ENCODE measurements at places on chromosomes 4 and X. TPM values are rescaled to one million over a fixed set of nuclear protein-coding genes. Genes with fewer than 3 reads are reported as not detected.
A peak's percentile ranks its signal among the peaks of the same experiment; 100 is the strongest.

Gene CRMP1
- not detected for polyA plus RNA-seq

Gene SH3TC1
- polyA plus RNA-seq = 3.7 TPM

Gene HS6ST2
- polyA plus RNA-seq = not detected

Gene NDST3
- polyA plus RNA-seq = not detected

Gene ADAM29
- not detected for polyA plus RNA-seq

Gene WWC2
- 0.77 TPM for polyA plus RNA-seq

Gene EPGN
- 1.6 TPM for polyA plus RNA-seq

Gene IL2
- polyA plus RNA-seq = not detected

Gene FAM9C
- not detected for polyA plus RNA-seq

DNA sequence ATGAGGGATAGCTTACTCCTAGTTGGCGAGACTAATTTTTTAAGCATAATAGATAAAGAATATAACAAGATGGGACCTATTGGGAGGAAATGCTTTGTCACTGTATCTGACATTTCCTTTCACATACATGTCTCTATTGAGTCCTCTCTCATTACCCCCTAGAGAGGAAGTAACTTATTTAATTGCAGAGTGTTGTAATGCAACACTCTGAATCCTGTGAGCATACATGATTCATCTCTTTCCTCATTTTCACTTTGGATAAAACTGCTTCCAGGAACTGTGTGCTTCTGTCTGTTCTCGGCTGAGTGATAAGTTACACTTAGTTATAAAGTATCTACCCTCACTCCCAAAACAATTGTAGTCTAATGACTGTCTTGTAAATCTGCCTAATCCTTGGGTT, 266.1 kb upstream of the ANXA10 start:
- no peak for DNase-seq

- DNase-seq = no peak
Measured at GRCh38 chr4:123573866-123574508, 177.4 kb downstream of the SPRY1 start.

GRCh38 chr4:146053891-146054290, 115.3 kb upstream of the ZNF827 start:
- no peak for DNase-seq

DNA sequence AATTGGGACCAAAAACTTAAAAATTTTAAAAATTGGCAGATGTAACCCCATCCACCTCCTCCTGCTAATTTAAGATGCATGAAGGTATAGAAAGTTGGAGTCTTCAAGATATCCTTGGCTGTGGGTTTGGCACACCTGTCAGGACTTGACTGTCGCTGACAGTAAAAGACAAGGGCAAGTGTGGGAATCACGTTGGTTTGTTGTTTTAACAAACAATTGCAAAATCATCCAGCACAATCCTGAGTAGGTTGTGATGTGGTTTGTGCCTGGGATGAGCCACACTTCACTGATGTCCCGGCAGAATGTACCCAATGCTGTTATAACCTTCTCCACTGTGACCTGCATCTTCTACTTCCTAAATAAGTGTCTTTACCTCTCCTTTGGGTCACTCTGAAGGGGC, 24.0 kb downstream of the HOPX start:
- DNase-seq = no peak

- DNase-seq = no peak
Measured at GRCh38 chrX:104420907-104421306, 145.1 kb upstream of the IL1RAPL2 start.

- no peak for DNase-seq
Measured at GRCh38 chr4:112770114-112770513, 133.2 kb downstream of the LARP7 start.

- no peak for DNase-seq
Measured at GRCh38 chr4:14415146-14415545, 587.1 kb upstream of the CPEB2 start.

DNA sequence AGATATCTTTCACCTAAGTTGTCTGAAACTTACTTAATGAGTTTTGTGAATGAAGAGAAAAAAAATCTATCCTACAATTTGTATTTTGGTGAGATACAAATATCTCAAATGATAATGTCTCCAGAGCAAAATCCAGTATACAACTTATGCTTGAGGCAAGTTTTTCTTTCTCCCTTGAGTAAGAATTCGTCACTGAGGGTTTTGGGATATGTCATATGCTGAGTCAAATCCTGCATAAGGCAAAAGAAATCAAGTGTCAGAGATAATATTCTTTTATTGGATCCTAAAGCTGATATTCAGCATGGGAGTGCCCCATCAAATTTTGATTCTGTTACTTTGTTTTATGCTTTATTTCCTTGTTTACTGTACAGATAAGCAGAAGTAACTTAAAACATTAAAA, 1308.6 kb downstream of the ARAP2 start:
- no peak for DNase-seq

DNA sequence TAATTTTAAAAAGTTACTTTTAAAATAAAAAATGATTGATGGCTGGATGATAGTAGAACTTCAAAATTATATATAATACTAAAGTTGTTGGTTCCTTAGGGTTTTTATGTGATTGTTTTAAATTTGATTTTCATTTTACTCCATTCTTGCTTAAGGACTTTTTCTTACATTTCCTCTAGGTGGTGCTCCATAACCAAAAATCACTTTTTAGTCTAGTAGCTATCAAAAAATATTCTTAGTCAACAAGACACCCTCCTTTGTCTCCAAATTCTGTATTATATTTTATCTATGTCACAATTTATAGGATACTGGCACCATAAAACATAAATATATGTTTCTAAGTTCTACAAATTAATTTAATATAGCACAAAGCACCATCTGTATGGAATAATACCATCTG, 67.2 kb upstream of the BRWD3 start:
- no peak for DNase-seq

GRCh38 chrX:40651620-40652223, 4.4 kb upstream of the CXorf38 start:
- DNase-seq = peak; percentile 64

DNA sequence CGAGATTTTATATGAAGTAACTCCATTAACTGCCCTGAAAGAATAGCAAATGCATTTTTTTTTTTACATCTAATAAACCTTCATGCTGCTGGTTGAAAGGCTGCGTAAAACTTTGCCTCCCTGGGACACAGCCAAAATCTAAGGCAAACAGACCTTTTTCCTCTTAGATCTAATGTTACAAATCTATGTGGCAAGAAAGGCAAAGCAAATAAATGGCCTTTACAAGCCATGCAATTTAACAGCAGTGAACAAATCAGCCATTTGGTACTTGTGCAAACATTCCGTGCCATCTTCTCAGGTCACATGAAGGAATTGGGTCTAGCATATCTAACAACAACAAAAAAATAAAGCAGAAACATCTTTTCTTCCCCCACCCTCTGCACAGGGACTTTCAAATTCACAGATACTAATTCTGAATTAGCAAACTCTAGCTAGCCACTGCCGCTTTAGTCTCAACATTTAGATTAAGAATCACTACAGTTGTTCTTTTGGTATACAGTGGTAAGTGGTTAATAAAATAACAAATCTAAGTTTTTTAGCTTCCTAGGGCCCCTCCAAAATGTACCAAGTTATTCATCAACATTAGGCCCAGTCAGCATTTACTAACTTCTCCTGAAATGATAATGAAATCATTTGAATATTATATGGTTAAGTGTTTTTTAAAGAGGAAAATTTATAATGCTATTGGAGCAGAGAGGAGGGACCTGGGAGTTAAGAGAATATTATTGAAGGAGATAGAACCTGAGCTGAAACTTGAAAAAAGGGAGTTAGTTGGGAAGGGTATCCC, 593.8 kb downstream of the SMARCA1 start:
- DNase-seq = no peak

DNA sequence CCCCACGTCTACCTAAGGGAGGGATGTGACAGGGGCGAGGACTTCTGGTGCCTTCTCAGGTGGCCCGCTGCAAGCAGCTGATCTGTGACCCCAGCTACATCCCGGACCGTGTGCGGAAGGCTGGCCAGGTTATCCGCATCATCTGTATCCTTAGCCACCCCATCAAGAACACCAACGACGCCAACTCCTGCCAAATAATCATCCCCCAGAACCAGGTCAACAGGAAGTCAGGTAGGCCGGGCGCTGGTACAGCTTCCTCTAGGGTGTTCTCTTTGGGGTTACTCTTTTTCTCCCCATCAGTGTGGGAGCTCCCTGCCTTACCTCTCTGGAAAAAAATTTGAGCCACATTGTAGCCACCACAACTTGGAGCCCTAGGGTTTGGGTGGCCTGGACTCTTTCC, 2.4 kb upstream of the FAM50A start:
- no peak for DNase-seq

- no peak for DNase-seq
Measured at GRCh38 chr4:89502581-89502980, 195.0 kb upstream of the GPRIN3 start.

DNA sequence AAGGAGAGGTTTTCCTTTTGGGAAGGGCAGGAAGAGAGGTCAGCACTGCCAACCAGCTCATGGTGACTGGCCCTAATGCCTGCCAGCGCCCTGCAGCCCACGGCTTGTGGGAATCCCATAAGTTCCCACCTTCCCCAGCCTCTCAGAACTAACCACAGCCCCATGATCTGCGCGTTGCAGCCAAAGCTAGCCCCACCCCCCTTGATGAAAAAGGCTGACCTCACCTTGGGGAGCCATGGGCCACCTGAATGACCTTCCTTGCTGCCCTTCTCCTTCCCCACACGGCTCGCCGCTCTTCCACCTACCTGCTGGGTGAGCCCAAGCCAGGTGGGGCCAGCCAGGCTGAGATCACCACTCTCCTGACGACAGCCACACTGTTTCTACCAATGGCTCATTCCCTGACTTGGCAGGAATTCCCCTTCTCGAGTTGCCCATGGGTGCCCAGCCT, 3.9 kb upstream of the ELF4 start:
- DNase-seq = no peak

DNA sequence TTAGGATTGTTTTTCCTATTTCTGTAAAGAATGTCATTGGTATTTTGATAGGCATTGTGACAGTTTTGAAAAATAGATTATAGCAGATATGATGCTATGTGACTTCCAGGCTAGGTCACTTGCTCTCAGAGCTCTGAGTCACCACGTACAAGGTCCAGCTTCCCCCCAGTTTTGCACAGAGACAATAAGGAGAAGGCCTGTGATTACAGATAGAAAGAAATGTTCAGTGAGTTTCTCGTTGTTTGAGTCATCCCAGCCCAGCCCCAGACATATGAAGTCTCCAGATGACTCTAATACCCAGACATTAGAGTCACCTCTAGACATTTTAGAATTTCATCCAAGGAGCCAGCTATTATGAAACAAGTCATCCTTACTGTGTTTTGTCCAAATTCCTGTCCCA, 57.2 kb downstream of the MFAP3L start:
- DNase-seq = no peak

GRCh38 chrX:28552322-28552721, 34.9 kb upstream of the IL1RAPL1 start:
- DNase-seq = no peak

GRCh38 chr4:123116412-123116811, 194.0 kb upstream of the NUDT6 start:
- DNase-seq = no peak

GRCh38 chr4:89617317-89617716, 219.6 kb downstream of the SNCA start:
- DNase-seq = no peak

- no peak for DNase-seq
Measured at GRCh38 chr4:180058691-180059215, 2184.4 kb upstream of the TENM3 start.

GRCh38 chrX:140775211-140775610, 65.7 kb downstream of the LINC00632 start:
- no peak for DNase-seq

GRCh38 chrX:70444946-70445656, 466 bp downstream of the DLG3 start:
- no peak for DNase-seq

DNA sequence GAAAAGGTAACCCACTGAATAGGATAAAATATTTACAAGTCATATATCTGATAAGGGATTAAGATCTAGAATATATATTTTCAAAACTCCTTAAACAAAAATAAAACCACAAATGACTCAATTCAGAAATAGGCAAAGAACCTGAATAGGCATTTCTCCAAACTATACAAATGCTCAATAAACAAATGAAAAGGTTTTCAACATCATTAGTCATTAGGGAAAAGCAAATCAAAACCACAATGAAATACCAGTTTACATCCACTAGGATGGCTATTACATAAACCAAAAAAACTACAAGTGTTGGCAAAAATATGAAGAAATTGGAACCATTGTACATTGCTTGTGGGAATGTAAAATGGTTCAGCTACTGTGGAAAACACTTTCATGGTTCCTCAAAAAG, 167.0 kb upstream of the GALNT7 start:
- no peak for DNase-seq

- peak; percentile 46 for DNase-seq
Measured at GRCh38 chrX:119753639-119754257, 4.6 kb upstream of the SOWAHD start.

- DNase-seq = no peak
Measured at GRCh38 chr4:116520886-116521285, 564.5 kb downstream of the TRAM1L1 start.

DNA sequence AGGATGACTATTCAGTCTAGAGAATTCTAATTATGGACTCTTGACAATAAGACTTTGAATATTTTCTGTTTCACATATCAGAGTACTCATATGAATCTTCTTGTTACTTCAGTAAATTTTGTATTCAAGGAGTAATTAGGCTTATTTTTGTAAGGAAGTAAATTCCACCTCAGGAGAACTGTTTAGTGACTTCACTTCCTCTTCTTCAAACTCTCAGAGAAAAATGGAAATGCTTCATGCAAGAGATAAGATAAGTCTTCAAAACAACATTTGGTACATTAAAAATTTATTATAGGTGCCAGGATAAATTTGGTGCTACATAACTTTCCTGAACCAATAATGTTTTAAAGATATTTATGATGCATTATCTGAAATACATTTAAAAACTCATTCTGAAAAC, 1421.9 kb downstream of the PCDH7 start:
- DNase-seq = no peak

DNA sequence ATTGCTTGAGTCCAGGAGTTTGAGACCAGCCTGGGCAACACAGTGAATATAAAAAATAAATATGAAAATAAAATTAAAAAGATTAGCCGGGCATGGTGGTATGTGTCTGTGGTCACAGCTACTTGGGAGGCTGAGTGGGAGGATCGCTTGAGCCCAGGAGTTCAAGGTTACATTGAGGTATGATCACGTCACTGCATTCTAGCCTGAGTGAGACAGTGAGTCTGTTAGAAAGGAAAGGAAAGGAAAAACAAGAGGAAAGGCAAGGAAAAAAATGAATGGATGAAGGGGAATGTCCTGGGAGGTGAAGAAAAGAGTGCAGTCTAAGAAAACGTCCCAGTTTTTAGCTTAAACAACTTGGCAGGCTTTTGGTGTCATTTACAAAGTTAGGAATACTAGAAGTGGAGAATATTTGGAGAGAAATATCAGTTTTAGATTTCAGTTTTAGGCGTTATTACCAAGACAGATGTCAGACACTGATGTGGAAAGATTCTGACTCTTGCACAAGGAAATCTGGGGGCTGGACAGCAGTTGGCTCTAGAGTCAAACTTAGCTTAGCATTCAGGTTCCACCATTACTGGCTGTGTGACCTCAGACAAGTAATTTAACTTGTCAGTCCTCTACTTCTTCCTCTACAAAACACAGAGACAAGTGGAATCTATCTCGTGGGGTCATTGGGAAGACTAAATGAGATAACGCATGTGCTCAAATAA, 139.0 kb downstream of the TSPAN5 start:
- DNase-seq = no peak

- no peak for DNase-seq
Measured at GRCh38 chr4:145496292-145496691, 14.6 kb downstream of the SMAD1 start.
